ENCODE measurements at places on chromosomes 11 and 22.
A peak's percentile ranks its signal among the peaks of the same experiment; 100 is the strongest.

DNA sequence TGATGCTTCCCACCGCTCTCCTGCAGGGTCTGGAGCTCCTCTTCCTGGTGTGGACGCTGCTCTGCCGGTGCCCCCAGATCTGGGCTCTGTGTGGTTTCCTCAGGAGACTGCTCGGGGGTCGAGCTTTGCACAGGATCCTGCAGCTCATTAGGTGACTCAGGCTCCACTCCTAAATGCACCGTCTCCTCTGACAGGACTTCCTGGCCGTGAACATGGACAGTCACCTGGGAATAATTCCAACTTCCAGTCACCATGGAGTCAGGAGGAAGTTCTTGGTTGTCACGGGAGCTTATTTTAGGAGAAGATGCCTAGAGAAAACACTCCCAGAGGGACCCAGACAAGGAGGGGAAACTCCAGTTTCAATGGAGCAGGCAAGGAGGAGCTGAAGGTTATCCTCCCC lies 11.9 kb downstream of the ZNF202 start:
- DNase-seq, result no peak

GRCh38 chr11:35106595-35106994 lies 32.4 kb upstream of the CD44 start:
- no peak for DNase-seq

DNA sequence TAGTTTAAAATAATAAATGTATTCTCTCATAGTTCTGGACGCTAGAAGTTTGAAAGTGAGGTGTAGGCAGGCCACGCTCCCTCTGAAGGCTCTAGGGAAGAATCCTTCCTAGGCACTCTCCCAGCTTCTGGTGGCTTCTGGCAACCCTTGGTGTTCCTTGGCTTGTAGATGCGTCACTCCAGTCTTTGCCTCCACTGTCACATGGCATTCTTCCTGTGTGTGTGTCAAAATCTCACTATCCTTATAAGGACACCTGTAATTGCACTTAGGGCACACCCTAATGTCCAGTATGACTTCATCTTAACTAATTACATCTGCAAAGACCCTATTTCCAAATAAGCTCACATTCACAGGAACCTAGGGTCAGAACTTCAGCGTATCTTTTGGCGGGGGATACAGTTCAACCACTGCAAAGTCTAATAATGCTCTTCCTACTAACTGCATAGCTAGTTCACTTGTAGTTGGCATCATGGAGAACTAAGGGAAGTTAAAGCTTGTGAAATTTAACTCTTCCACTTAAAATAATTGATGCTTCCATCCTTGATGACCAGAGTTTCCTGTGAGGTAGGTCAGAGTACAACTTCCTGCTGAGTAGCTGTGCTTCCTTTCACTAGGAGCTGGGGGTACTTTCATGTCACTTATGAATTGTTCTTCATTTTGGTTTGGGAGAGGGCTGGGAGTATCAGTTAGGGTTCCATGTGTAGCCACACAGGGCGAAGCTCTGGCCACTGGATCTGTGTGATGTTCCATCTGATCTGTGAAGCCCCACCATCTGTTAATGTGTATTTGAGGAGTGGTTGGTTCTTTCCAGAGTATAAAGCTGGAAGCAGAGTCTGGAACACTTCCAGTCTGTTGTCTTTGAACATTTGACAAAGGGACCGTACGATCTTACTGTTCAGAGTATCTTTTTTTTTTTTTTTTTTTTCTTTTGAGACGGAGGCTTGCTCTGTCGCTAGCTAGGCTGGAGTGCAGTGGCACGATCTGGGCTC lies 10.5 kb downstream of the YWHAH start:
- DNase-seq, result no peak

DNA sequence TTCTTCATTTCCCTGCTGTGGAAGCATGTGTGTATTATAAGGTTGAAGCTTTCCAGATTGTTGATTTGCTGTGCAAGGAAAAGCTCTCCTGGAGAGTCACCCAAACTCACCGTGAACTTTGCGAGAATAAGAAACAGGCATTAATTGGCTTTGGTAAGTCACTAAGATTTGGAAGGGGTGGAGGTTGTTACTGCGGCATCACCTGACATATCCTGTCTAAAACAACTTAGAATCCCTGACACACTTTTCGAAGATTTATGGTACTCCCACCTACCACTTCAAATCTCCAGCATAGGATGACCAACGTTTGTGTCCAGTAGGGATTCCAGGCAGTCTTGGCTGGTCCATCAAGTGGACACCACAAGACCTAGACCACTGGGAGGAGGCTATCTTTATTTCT lies 518.3 kb downstream of the MN1 start:
- DNase-seq, result no peak

DNA sequence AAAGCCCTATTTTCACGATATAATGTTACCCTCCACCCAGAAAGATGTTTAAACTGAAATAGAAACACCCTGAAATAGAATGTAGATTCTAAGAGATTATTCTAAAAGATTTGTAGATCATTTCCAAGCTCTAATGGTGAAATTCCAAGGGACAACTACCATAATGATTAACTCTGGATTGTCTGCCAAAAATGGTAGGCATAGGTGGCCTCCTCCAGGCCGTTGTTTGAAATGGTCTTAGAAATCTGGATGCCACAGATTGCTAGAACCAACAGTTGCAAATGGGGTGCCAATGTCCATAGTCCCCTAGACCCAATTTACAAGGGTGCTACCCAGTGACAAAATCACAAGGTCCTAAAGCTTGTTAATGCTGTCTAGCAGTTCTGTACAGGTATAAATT lies 6.7 kb upstream of the SLC6A5 start:
- DNase-seq, result no peak

- DNase-seq, result no peak
Measured at GRCh38 chr22:49889071-49889470, 29.2 kb downstream of the ALG12 start.

DNA sequence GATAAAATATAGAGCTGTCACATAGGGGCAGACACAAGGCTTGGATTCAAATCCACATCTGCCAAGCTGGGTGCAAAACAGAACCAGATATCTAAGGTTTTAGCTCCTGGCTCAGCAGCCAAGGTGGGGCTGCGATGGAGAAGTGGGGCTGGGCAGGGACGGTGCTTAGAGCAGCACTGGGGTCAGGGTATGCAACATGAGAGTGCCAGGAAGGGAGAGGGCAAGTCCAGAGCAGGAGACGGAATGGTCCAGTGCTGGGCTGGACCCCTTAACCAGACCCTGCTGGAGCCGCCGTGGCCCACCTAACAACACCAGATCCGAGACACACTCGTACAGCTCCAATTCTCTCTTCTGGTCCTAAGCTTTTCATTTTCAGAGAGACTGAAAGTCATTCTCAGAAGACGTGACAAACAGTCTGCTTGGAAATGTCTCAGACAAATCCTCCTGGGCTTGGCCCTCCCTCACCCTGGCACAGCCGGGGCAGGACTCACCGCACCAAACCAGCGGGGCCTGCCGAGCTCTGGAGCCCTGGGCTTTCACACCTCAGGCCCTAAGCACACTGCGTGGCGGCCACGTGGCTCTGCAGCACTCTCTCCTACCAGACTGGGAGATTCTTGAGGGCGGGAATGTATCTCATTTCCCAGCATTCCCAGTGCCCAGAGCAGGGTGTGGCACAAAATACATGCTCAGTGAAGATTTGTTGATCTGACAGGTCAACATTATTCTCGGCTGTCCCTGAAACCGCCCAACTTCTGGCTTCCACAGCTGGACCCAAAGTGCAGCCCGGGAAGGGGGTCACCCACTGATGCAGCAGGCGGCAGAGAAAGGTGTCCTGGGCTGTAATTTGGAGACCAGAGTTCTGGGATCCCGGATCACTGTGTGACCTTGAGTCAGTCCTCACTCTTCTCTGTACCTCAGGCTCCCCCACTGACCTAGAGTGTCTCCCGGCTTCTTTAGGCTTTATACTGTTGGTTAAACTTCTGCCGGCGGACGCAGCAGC lies 11.6 kb downstream of the LRRC32 start:
- DNase-seq, result no peak

GRCh38 chr11:34204396-34205279 lies 99.2 kb downstream of the NAT10 start:
- no peak for DNase-seq

- DNase-seq, result no peak
Measured at GRCh38 chr11:1100417-1101245, 26.0 kb downstream of the MUC2 start.

DNA sequence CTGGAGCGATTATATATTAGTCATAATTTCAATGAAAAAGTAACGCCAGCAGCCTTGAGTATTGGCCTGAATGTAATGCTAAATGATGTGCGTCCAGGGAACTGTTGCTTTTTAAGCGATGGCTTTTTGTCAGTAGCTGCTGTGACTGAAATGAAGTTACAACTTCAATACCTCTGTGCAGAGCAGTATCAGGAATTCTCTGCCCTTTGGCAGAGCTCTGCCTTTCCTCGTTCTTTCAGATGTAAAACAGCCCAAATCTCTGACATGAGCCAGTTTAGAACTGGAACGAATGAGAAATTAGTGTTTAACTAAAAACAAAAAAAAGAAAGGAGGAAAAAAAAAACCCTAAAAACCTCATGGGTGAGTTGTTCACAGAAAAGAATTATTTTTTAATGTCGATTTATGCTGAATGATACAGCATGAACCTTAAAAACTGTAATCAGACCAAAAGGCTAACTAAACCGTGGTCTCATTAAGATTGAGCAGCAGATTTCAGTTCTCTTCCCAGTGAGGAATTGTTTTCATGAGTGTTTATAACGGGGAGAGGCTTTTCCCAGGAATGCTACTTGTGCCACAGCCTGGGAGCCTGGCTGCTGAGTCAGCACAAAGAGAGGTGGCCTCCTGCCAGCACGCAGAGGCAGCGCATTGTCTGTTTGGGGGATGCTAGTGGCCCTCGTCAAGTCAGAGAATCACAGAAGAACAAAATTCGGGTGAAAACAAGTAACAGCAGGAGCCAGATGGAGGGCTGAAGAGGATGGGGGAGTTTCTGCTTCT lies 146.2 kb upstream of the RASSF10 start:
- peak; percentile 65 for DNase-seq

- no peak for DNase-seq
Measured at GRCh38 chr11:66077927-66078326, 7.9 kb downstream of the PACS1 start.

GRCh38 chr11:41612415-41612814 lies 153.0 kb upstream of the LRRC4C start:
- DNase-seq, result no peak

- no peak for DNase-seq
Measured at GRCh38 chr11:67370351-67371076, 2.9 kb downstream of the CLCF1 start.

GRCh38 chr11:10602945-10603344 lies 34.5 kb upstream of the LYVE1 start:
- no peak for DNase-seq

- DNase-seq, result no peak
Measured at GRCh38 chr22:19361501-19362103, 69.9 kb downstream of the HIRA start.

DNA sequence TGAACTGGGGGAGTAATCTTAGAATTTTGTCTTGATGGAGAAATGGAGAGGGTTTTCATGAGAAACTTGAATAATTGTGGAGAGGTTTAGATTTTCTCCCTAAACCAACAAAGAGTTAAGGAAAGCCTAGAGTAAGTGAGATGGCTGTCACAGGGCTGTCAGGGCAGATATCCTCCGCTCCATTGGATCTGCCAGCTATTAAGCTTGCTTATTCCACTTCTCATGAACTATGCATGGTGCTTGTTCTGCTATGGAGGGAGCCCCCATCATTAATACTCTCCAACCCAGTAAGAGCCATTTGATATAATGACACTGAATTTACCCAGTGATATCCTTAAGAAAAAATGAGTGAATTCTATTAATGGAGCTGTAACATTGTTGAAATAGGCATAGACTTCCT lies 342.8 kb upstream of the MTNR1B start:
- no peak for DNase-seq

- DNase-seq, result no peak
Measured at GRCh38 chr11:74842967-74843366, 94.3 kb downstream of the RNF169 start.

GRCh38 chr22:27809226-27809603 lies 7.7 kb upstream of the MN1 start:
- DNase-seq, result no peak

- no peak for DNase-seq
Measured at GRCh38 chr11:2824851-2825250, 60.7 kb downstream of the CDKN1C start.

DNA sequence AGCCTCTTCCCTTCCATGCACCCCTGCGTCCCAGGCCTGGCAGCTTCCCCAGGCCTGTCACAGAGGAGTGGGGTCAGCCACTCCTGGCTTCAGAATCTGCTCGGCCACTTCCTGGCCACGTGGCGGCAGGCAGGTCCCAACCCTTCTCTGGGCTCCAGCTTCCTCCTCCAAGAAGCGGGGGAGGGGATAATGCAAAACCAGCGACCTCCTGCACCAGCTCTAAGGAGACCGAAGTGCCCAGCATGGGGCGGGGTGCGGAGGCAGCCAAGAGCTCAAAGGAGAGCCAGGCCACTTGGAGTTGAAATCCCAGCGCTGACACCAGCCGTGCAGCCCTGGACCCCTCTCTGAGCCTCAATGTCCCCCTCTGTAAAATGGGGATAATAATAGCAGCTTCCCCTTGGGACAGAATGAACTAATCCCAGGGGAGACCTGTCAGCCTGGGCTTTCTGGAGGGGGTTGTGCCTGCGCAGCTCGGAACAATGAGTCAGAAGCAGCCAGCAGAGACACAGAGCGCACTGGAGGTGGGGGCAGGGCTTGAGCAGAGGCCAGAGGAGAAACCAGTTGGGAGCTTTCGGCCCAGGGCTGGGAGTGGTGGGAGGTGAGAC lies 22.8 kb upstream of the PICK1 start:
- peak; percentile 77 for DNase-seq

- DNase-seq, result no peak
Measured at GRCh38 chr11:17478070-17478469, 1.4 kb upstream of the ABCC8 start.

- DNase-seq, result no peak
Measured at GRCh38 chr11:57290288-57290687, 34.5 kb downstream of the TNKS1BP1 start.

DNA sequence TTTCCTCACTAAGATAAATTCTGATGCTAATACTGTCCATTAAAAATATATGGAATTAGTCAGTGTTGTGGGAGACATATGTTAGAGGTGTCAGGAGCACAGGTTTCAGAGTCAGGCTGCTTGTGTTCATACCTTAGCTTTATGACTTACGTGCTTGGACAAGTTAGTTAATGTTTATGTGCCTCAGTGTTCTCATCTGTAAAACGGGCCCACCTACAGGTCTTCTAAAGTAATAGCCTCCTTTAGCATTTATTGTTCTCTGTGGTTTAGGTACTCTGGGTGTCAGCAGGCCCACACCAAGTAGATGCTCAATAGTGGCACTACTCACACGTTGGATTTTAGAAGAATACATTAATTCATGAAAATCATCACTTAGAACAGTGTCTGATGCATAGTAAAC lies 308.7 kb upstream of the ZC3H12C start:
- no peak for DNase-seq

- no peak for DNase-seq
Measured at GRCh38 chr11:88861618-88862017, 204.2 kb downstream of the GRM5 start.

DNA sequence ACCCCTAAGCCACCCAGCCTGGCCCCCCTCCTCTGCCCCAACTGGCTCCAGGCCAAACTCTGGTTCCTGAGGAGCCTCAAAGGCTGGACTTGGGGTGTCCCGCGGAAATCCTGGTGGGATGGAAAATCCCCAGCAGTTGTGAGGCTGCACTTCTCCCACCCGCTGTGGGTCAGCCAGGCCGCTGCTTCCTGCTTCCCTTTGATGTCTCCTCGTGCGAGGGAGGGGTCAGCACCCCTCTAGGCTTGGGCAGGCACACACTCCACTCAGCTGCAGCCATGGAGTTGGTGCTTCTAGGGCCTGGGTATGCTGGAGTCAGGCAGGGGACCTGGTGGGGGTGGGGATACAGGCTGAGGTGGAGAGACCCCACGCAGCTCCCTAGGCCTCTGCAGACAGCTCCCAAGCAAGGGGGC lies 12.0 kb downstream of the KCNQ1OT1 start:
- no peak for DNase-seq

- no peak for DNase-seq
Measured at GRCh38 chr11:62315431-62315830, 16.6 kb upstream of the SCGB1D4 start.
